ENCODE measurements at places on chromosomes 7 and 10.

DNA sequence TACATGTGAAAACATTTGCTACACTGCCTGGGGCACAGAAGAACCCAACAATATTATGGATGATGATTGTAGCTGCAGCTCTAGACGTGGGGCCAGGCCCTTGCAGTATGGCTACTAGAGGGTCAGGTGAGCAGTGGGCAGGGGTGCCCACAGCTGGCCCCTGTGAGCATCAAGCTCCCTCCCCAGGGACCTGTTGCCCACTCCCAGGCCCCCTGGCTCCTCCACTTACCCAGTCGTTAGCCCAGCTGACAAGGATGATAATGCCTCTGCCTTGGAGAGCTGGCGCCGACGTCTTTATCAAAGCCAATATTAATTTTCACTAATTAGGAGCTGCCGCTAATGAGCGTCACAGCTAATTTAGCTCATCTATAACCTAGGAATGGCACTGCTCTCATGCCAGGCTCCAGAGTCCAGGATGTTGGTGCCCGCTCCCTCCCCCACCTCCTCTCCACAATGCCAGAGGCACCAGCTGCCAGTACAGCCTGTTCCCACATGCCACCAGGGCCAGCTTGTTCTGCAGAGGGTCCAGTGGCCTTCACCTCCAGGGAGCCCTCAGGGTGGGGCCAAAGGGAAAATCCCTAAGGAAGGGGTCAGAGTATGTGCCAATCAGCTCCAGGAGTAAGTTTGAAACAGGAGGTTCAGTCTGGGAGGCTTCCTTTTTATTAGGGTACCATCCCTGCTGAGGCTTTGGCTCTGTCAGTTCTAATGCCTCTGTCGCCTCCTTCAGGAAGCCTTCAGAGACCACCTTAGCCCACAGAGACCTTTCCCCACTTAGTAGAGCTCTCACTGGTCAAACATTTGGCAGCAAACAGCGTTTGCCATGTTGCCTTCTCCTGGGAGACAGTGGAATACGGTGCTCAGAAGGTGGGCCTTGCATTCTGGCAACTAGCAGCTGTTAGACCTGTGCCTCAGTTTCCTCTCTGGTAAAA is 77.2 kb downstream of the CDH23 start:
- DNase-seq: no peak

DNA sequence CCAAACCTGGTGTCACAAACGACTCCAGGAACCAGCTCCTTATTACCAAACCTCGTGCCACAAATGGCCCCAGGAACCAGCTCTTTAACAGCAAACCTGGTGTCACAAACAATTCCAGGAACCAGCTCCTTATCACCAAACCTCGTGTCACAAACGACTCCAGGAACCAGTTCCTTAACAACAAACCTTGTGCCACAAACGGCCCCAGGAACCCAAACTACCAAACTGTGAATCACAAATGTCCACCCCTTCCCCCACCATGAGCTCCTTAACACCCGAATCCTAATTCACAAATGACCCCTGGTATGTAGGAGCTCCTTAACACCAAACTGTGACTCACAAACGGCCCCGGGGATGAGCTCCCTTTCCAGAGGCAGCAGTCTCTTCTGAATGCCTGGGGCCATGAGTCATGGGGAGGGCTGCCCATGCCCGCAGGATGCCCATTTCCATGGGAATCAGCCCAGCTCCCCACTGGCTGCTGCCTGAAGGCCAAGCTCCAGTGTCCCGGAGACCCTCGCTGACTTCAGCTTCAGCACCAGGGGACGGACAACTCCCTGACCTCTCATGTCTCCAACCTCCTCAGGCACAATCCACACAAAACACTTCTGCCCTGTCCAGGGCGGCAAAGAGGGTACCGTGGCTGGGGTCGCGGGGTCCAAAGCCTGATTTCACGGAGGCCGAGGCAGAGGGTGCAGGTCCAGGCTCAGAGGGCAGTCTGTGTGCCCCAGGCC is 213.1 kb downstream of the ELFN1 start:
- no peak for DNase-seq

GRCh38 chr10:128364631-128365030 is 238.4 kb upstream of the MKI67 start:
- no peak for DNase-seq

DNA sequence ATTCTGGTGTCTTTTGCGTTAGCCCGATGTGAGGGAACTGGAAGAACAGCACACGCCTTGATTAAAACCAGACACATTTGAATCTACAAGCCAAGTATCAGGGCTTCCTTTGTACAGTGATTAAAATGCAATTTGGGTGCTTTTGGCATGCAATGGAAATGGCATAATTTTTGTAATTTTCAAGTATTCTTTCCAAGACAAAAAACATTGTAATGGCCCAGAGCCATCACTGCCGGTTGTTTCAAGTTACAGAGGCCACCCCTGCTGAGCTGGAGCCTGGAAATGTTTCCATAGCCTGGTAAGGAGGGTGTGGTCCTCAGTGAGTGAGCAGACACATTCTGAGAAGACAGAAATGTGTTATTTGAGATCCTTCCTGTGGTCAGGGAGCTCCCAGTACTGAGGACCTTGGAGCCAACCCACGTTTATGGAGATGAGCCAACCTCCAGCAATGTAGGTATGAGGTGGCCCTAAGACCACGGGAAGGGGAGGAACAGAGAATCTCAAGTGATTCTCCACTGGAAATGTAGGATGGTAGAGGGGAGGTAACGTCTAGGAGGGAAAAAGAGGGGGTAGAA is 20.9 kb downstream of the TEX36 start:
- DNase-seq: no peak

- DNase-seq: no peak
Observed at GRCh38 chr10:27457966-27458365, 46.1 kb upstream of the RAB18 start.

- DNase-seq: no peak
Observed at GRCh38 chr7:90563286-90563685, 32.8 kb upstream of the CDK14 start.

- no peak for DNase-seq
Observed at GRCh38 chr10:112507046-112507445, 60.0 kb downstream of the VTI1A start.

GRCh38 chr7:27248911-27249723 is 6.5 kb downstream of the EVX1 start:
- no peak for DNase-seq

DNA sequence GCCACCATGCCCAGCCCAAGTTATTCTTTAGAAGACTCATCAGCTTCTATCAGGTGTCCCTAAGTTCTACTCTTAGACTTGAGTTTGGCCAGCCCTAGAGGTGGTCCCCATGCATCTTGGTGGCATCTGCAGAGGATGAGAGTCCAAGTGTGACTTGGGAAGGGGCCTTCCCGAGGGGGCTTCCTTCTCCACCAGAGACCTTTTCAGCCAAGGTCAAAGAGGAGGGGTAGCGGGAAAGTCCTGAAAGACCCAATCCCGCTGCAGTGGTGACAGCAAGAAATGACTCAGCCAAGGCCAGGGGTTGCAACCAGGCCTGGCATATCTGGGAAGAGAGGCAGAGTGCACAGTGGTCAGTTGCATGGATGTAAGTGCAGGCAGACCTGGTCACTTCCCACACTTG is 61.7 kb upstream of the MGMT start:
- no peak for DNase-seq

DNA sequence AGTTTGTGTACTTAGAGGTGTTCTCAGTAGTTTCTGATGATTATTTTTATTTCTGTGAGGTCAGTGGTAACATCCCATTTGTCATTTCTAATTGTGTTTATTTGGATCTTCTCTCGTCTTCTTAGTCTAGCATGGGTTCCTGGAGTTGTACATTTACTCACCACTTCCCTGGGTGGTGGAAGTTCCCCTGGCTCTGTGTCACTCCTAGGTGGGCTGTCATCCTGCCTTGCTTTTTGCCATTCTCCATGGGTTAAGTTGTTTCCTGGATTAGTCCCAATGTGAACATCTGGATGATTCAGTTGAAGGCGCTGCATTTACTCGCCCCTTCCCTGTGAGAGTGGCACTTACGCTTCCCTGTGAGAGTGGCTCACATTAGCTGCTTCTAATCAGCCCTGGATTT is 48.2 kb downstream of the GSAP start:
- no peak for DNase-seq

DNA sequence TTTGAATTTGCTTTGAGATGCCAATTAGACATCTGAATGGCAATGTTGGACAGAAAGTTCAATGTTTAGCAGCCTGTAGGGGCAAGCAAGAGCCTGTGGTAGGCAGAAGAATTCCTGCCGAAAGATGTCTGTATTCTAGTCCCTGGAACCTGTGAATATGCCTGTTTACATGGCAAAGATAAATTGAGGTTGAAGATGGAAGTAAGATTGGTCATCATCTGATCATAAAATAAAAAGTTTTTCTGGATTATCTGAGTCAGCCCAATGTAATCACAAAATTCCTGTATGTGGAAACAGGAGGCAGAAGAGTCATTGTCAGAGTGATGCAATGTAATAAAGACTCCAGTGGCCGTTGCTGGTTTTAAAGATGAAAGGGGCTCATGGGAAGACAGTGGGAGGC is 430.5 kb downstream of the MDFIC start:
- DNase-seq: no peak

DNA sequence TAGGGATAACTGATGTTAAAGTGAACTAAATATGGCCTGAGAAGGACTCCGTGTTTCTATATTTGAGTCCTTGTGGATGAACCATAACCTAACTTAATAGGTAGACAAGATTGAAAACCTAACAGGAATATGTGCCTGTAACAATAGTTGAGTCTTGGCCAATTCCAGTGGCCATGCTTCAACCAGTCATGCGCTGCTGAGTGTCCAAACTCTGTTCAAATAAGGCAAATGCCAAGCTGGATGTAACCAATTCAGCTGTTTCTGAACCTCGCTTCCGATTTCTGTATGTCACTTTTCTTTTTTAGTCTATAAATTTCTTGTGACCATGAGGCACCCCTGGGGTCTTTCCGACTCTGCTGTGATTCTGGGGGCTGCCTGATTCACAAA is 608.2 kb downstream of the GALNT17 start:
- no peak for DNase-seq

GRCh38 chr7:87058744-87059524 is 520 bp downstream of the ELAPOR2 start:
- DNase-seq: peak; percentile 46

- no peak for DNase-seq
Observed at GRCh38 chr10:109679478-109679877, 243.8 kb downstream of the XPNPEP1 start.

DNA sequence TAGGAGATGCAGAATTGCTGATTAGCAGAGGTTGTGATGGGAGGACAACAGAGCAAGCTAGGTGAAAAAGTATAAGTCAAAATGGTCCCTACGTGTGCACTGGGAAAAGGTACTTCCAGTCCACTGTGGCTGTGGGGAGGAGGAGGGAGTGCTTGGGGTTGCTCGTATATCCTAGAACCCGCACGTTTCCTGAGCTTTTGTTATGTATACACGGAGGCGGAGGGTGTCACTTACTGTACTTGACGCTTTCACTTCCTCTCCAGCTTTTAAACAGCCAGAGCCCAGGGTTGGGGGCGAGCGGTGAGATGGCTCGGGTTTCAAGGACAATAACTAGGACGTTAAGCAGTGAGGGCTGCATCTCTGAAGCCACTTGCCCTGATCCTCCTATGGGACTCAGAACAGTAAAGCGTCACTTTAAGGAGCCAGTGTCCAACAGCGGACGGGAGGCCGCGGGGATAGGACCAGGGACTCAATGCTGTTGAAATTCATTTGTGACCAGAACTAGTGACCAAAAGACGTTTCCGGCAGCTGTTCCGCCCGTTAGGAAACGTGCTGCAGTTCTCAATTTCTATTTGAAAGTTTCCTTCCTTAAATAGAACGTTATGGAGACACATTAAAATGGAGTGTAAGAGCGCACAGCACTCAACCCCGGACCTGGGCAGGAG is 985 bp upstream of the ETV1 start:
- peak; percentile 79 for DNase-seq

DNA sequence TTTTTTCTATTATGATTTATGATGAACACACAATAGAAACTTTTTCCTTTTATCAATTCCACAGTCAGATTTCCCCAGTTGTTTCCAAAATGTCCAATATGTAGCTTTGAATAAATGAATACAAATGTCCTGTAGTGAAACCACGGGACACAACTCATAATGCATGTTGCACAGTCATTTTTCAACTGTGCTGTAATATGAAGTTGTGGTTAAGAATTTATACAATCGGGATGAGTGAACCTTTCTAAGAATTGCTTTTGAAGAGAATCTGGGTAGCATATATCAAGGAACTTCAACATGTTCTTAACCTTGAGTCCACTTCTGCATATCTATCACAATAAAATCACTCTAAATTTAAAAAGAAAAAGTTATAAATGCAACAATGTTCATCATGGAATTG is 14.6 kb upstream of the ST7 start:
- no peak for DNase-seq

- no peak for DNase-seq
Observed at GRCh38 chr7:6271060-6271658, 1.3 kb downstream of the CYTH3 start.

GRCh38 chr7:51111241-51111940 is 205.2 kb downstream of the COBL start:
- DNase-seq: no peak

GRCh38 chr7:21819048-21819447 is 126.7 kb downstream of the CDCA7L start:
- no peak for DNase-seq

- no peak for DNase-seq
Observed at GRCh38 chr7:55501611-55502010, 70.7 kb downstream of the VOPP1 start.

- no peak for DNase-seq
Observed at GRCh38 chr7:2165610-2166594, 66.8 kb downstream of the MAD1L1 start.

Measured in NCI-H1092 (cell line).